Stimulated activated CD4-positive, alpha-beta T cell treated with anti-CD3 and anti-CD28 coated beads, Interleukin-2, amount 100 ng/mL, for 48 hours (primary cell): ENCODE measurements at places on chromosomes 3 and 15.

DNA sequence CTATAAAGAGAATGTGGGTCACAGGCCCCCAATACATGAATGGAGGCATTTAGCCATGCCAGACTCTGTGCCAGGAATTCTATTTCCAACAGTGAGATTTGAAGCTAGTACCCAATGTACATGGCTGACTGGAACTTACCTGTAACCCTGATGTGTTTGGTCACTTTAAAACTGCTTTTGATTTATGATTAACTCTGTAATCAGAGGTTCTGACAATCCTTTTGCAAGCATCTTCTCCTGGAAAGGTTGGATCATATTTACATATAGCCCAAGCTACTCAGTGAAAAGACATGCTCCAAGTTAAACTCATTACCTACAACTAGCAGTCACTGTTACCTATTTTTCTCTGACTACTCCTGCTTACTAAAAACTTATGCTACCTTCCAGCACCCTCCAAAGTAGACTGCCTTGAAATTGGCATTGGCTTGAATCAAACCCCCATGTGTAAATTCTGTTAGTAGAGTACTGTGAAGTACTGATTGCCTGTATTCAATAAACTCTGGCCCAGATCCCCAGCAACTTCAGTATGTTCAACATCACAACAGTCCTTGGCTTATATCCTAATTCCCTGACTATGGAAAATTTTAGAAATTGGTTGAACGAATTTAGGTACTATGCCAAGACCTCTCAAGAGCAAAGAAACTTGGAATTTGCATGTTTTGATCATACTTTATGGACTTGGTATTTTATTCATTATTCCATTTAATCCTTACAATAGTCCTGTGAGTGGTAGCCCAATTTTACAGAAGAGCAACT is 665.6 kb upstream of the NECTIN3 start:
- no peak for DNase-seq

- DNase-seq, result peak; percentile 33
Measured at GRCh38 chr3:18098960-18099587, 326.1 kb downstream of the SATB1 start.

DNA sequence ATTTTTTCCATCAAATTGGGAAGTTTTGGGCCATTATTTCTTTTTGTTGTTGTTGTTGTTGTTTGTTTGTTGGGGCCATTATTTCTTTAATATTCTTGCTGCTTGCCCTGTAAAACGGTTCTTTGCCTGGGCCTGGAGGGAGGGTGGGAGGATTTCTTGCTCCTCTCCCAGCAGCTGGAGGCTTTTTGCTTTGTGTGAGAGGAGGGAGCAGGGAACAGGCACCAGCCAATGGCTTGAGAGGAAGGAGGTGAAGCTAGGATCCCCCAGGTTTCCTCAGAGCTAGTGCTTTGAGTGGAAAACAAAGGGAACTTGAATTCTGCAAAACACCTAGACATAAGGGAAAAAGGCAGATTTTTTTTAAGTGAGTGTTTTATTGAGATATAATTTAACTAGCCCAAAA is 61.2 kb upstream of the DNAJC19 start:
- no peak for DNase-seq

DNA sequence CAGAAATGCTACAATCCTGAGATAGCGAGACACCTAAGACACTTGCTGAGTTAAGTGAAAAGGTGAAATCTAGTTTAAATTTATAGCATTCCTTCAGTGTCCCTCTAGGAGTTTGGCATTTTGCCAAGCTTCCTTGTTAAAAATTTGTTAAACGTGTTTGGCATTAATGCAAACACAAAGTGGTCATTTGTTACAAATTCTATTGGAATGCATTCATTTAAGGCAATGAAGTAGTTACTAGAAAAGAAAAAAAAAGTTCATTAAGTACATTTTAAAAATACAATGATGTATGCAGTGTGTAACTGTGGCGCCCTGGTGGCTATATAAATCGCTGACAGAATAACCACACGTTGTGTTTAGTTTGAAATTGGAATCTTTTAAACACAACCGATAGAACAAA is 31.3 kb upstream of the WNT5A start:
- DNase-seq, result no peak
